Femur (tissue), 1 donor: ENCODE measurements at places on chromosomes 4 and X.
A peak's percentile ranks its signal among the peaks of the same experiment; 100 is the strongest.

DNA sequence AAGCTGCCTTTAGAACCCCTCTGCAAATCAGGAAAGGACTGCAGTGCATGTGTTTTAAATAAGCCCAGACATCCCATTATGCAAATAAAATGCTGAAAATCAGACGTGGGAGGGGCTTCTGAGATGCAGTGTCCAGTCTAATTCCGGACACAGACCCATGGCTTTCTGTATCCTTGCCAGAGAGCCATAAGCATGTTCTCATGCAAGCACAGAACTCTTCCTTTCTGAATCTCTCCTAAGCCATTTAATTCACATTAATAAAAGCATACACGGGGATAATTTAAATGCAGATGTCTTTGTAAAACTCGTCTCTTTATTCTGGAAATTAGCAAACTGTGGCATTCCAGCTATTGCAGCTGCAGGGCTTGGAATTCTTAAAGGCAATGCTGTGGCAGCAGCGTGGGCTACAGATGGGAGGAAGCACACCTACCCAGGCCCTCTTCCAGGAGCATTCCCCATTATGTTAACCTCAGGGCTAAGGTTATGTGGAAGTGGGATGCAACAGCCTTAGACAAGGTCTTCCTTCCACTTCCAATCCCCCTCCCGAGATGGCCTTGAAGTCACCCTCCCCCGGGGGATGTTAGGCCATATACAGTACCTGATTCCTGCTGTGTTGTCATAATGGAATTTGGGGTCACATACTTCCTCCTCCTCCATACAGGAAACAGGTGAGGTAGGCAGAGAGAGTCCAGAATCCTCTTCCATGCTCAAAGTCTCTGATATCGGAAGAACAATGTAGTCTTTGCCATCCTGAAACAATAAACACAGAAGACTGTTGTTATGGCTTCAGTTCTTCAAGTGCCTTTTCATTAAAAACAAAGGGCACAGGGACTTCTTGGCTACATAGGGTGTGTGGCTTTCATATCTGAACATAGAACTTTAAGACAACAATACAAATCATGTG is 38.1 kb downstream of the KDR start:
- peak; percentile 32 for DNase-seq

GRCh38 chr4:164706675-164707074 is 47.3 kb upstream of the SMIM31 start:
- DNase-seq = no peak

DNA sequence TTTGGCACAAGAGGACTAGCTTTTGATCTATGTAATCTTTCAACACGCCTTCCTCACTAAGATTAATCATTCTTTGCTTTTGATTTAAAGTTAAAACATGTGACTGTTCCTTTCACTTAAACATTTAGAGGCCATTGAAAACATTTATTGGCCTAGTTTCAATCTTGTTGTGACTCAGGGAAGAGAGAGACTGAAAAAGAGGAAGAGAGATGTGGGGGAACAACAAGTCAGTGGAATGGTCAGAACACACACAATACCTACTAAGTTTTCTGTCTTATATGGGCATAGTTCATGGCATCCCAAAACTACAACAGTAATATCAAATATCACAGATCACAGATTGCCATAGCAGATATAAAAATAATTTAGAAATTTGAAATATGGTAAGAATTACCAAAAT is 812.9 kb upstream of the AGA start:
- no peak for DNase-seq

- no peak for DNase-seq
These were observed 7.9 kb downstream of the TRPC3 start for GRCh38 chr4:121943941-121944340.

DNA sequence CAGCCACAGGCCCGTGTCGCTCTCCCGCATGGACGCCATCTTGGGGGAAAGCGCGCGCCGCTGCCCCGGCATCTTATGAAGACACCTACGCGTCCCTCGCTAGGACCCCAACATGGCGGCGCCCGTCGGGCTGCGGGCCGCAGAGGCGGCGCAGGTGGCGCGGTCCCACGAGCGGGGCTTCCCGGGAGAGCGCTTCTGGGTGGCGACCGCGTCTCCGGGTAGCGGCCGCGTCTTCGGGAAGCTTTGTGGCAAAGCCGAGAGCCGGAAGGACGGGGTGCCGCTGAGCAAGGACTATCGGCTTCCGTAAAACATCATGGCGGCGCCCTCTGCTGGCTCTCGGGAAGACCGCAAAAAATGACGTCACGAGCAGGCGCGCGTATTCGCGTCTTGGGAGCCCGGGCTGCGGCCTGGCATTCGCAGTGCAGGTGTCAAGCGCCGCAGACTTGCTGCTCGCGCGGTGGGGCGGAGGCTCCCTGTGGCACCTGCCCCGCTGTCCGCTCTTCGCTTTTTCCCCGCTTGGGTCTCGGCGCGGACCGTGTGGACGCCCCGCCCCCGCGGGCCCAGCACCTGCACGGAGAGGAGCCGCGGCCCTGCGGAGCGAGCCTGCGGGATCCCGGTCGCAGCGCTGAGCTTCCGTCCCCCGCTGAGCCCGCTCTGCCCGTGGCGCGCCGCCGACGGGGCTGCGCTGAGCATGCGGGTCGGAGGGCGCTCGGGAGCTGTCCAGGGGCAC is at the start of gene NELFA:
NELFA (minus strand) TSS at position 54 of the 730 bp plus-strand sequence; CDS start at position 39, 15 bp downstream.
- peak; percentile 95 for DNase-seq

GRCh38 chr4:166165829-166166420 is 292.9 kb downstream of the TLL1 start:
- peak; percentile 23 for DNase-seq

DNA sequence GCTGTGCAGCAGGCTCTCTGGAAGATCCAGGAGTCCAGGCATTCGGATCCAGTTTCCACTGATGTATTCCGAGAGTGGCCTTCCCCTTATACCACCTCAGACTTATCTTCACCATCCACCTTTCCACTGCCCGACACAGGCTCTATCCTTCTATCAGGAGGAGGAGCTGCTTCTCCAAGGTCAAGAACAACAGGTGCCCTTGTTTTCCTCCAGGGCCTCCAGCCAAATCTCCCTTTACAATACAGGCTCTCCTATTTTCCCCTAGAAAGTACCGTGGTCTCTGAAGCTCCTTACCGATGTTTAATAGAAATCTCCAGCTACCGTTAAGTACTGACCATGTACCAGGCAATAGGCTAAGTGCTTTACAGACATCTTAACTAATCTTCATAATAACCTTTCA is 61.3 kb downstream of the AFAP1 start:
- no peak for DNase-seq
